ENCODE measurements at places on chromosomes 3 and 15.

DNA sequence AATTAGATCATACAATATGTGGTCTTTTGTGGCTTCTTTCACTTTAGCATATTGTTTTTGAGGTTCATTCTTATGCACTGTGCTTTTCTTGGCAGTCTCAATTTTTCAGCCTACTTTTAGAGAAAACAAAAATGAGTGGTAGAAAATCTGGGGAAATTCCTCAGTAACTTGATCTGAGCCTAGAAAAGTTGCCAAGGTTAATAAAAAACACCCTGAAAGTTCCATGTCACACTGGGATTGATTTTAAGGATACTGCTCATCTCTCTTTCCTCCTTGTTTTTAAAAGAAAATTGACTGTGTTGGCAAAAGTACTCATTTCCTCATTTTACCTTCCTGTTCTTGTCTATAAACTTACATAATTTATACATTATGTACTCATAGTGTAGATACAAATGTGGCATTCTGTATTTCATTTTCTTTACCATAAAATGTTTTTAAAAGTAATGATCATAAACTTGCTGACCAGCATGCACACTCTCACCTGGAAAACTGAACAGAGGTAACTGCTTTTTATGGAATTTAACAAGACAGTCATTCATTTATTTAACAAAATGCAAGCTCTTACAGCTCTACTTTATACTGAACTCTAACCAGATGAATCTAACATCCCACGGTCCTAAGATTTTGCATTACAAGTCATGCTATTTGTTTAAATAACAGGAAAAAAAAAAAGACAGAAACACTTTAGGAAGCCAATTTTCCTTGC lies 28.6 kb upstream of the SH3BP5 start:
- no peak for DNase-seq

DNA sequence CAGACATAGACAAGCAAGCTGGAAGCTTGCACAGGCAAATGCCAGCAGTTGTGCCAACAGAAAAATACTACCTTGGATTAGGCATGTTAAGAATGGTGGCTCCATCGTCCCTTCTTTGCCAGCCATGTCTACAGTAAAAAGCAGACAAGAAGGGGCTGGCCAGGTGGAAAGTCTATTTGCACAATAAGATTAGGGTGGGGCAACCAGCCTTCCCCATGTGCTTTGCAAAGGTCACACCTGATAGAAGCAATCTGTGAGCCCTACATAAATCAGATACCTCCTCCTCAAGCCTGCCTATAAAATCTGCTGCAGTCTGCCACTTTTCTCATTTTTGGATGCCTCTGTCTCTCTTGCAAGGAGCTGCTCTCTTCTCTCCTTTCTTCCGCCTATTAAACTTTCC lies 555.9 kb downstream of the RSL24D1 start:
- no peak for DNase-seq

DNA sequence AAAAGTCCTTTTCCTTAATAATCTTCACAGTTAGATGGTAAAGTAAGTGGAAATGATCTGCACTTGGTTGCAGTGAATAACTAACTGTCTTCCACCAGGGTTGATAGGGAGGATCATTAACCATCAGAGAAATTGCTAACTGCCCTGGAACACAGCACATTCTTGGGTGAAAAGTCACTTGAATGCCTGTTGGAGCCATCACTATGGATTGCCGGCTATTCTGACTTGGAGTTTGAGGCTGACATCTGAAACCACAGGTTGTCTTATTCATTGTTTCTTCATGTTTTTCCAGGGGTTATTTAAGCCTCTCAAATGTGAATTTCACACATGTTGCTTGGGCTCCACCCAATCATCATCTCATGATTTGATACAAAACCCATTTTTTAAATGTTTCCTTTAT lies 901.4 kb downstream of the MCTP2 start:
- peak; percentile 15 for DNase-seq

GRCh38 chr3:118075873-118076272 lies 958.8 kb downstream of the IGSF11 start:
- DNase-seq: no peak

GRCh38 chr3:55247666-55248065 lies 239.4 kb downstream of the WNT5A start:
- no peak for DNase-seq

- DNase-seq: no peak
Observed at GRCh38 chr15:99738021-99738847, 5.0 kb upstream of the LYSMD4 start.

DNA sequence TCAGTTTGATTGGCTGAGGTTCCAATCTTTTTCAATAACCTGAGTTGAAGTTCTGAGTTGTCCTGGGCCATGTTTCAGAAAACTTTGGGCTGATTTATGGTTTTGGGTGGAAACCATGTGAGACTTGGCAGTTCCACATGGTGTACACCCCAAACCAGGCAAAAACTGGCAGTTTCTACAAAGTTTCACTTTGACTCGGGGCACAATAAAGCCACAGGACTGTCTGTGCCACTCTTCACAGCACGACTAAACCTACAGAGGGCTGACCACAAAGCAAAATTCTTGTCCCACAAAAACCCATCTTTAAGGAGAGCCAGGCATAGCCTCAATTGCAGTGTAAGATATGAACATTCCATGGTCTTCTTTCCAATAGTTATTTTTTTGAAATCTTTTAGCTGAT lies 155.0 kb downstream of the DUT start:
- DNase-seq: no peak

- DNase-seq: no peak
Observed at GRCh38 chr3:14725564-14726440, 50.9 kb downstream of the C3orf20 start.

- no peak for DNase-seq
Observed at GRCh38 chr3:102002056-102002455, 152.7 kb downstream of the NFKBIZ start.

GRCh38 chr3:26682406-26682805 lies 59.8 kb downstream of the LRRC3B start:
- no peak for DNase-seq

- DNase-seq: no peak
Observed at GRCh38 chr3:71285086-71285485, 298.4 kb downstream of the FOXP1 start.

DNA sequence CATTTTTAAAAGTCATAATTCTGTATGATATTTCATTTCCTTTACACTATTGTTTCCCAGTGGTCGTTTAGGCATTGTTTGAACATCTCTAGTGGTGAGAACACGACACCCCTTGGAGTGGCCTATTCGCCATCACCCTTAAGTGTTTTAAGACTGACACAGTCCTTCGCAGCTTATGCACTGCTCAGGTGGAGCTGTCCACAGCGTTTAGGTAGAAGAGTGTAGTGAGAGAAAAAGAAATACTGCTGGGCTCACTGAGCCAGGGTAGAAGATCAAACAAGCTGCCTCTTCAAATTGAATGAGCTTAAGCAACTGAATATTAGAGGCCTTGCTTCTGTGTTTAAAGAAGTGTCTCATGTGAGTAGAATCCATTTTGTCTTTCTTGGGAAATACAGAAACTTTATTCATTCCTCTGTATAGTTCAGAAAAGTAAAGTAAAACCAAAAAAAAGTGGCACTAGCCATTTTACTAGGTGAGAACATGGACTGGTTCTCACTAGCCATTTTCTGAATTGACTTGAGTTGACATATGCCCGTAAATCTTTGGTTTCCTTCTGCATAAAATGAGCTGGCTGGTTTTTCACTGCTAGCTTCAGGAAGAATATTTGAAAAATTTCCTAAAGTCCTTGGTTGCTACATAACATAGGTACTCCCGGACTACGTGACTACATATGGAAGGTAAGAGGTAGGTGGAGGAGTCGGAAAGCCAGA lies 155.9 kb downstream of the P3H2 start:
- DNase-seq: no peak

GRCh38 chr3:52190294-52191074 lies 7.5 kb upstream of the ALAS1 start:
- no peak for DNase-seq

GRCh38 chr15:28955160-28955992 lies 69.6 kb downstream of the APBA2 start:
- peak; percentile 65 for DNase-seq

DNA sequence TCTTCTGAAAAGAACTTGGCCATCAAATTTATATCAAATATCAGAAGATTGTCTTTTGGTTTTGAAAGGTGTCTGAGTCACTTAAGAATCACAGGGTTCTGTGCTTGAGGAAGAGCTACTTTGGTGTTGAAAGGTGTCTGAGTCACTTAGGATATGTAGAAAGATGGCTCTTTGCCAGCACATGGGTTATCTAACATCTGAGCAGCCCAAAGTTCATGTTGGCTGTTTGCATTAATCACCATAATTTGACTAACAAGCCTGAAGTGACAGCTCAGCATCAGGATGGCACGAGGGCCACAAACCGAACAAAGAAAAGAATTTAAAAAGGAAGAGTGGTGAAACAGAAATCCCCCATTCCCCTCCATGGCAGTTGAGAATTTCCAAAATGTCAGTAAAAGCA lies 190.5 kb upstream of the CMC1 start:
- no peak for DNase-seq

- DNase-seq: no peak
Observed at GRCh38 chr15:42032376-42033213, 11.8 kb upstream of the PLA2G4E start.

DNA sequence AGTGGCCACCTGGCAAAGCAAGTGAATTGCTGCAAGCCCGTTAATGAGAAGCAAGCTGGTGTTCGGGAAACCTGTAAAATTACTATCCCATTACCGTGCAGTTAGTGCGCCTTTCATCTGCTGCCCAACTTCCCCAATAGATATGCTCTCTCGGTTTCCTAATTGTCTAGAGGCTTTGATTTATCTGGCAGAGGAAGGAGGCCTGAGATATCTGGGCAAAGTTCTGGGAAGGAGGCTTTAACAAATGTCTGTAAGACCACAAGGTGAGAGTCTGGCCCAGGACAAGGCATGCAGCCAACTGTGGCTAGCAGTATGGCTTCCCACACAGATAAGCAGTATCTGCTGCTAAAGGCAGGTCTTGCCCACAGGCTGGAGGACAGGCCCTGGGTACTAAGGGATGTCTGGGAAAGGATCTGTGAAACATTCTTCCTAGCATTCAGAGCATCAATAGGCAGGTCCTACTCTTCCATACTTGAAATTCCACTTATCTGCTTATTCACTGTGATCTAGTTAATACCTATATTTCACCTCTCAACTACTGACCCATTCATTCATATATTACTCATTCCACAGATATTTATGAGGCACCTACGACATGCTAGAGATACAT lies 130.0 kb upstream of the SLC2A2 start:
- DNase-seq: no peak

GRCh38 chr15:77819048-77819850 lies 186.5 kb upstream of the LINGO1 start:
- DNase-seq: no peak

DNA sequence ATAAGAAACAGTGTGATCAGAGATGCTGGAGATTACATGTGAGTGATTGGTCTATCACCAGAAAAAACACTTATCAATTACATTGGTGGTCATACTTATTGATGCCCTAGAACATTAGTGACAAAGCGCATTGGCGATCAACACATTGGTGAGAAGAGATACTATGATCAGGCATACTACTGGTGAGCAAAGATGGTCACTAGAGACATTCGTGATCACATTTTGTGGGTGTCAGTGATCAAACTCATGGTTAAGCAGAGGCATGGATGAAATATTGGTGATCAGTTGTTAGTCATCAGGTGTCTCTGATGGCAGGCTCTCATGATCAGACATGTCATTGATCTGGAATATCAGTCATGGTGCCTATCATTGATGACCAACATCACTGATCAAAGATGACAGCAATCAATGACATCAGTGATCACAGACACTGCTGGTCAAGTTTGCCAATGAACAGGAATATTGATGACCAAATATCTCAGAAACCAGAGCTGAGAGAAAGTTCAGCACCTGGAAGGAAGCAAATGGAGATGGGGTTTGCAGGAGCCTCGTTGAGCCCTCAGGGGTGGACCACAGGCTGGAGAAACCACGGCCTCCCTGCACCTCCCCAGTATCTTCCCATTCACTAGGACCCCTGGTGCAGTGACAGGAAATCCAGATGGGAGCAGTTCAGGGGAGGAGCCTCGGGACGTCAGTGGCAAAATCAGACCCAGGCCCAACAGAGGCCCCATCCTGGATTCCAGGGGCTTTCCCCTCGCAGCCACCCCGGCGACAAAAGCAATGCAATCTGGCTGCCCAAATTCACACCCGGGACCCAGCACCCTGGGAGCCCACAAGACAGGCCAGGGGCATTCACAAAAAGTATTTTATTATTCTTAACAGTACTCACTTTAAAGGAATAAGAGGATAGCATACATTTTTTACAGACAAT lies 12.2 kb upstream of the DNAJB8 start:
- no peak for DNase-seq

DNA sequence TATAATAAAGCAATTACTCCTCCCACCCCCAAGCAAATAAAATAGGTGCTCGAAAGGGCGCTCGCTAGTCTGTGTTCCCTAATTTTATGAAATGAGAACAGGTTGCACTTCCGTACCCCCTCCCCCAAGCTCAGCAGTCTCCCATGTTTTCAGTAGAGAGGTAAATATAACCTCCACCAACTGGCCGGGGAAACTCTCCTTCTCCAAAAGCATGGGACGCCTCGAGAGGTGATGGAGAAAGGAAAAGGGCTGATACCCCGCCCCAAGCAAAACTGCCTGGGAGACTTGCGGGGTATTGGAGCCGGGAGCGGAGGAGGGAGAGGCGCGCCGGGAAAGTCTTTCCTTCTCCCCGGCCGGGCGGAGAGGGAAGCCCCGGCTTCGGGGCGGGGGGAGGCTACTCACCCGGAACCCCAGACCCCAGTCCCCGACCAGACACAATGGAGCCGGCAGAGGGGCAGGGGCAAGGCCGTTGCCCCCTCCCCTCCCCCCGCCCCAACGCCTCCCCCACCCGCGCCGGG lies 605 bp downstream of the DCUN1D1 start:
- no peak for DNase-seq

GRCh38 chr3:58206406-58207011 lies 4.3 kb downstream of the DNASE1L3 start:
- DNase-seq: peak; percentile 27

DNA sequence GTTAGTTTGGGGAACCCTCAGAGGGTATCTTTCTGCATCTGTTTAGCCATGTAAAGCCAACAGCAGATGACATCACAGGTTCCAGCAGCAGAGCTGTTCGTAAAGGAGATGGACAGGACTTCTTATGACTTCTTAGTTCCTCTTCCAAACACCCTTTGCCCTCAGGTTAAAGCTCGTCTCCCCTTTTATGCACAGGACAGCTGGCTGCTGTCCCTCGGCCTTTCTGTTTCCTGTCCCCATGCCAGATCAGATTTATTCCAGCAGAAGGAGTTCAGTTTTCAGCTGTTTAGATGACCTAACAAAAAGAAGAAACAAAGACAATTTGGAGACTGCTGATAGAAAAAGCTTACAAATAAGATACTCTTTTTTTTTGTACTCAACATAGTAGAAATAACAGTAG lies 45.1 kb downstream of the SEC22A start:
- no peak for DNase-seq

DNA sequence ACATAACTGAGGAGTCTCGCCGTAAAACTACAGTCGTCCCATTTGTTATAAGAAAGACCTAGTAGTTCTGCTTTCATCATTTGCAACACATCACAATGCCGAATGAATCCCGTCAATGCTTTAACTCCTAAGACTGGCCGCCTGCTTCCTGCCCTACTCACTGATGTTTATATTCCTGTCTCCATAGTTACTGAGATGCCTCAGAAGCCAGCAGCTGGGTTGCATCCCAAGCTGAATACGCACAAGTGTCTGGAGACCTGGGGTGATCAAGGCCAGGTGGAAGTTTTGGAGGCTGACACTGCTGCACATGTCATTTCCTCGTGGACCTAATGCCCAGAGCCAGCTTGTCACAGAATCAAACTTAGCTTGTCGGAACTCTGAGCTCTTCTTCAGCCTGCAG lies 95.2 kb upstream of the UBE2E1 start:
- no peak for DNase-seq
